ENCODE measurements at places on chromosomes 4 and X. TPM values are rescaled to one million over a fixed set of nuclear protein-coding genes. Genes with fewer than 3 reads are reported as not detected.

GRCh38 chrX:69987691-69988090 lies 62.0 kb downstream of the AWAT2 start:
- no peak overlapping the region for H3K27ac ChIP-seq
- no peak overlapping the region for H3K4me3 ChIP-seq
- H3K4me1 ChIP-seq = no peaks in the 10 kb centered on the region
- DNase-seq = peak; percentile 78
- H3K27me3 ChIP-seq = no peaks in the 10 kb centered on the region
- H3K36me3 ChIP-seq = no peaks in the 10 kb centered on the region

DNA sequence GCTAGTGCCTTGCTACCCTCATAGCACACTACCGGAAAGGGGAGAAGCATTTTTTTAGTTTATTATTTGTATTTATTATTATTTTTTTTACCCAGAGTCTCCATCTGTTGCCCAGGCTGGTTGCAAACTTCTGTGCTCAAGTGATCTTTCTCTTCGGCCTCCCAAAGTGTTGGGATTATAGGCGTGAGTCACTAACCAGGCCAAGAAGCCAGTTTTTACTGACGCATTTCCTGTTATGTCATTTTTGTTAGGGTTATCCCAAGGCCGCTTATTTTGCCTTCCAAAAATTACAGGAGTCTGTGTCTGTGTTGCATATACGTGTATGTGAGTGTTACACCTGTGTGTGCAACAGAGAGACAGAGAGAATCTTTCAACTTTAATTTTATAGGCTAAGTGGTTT lies 404.5 kb downstream of the GBA3 start:
- H3K4me3 ChIP-seq = no peak overlapping the region
- H3K27ac ChIP-seq = no peak overlapping the region
- no peak for DNase-seq
- H3K27me3 ChIP-seq = no peaks in the 10 kb centered on the region
- H3K4me1 ChIP-seq = no peaks in the 10 kb centered on the region

- no peak overlapping the region for H3K27ac ChIP-seq
- H3K4me1 ChIP-seq = no peaks in the 10 kb centered on the region
- no peak for DNase-seq
- no peaks in the 10 kb centered on the region for H3K27me3 ChIP-seq
- no peak overlapping the region for H3K4me3 ChIP-seq
Observed at GRCh38 chr4:48329976-48330375, 11.4 kb upstream of the SLAIN2 start.

- H3K4me3 ChIP-seq = no peak overlapping the region
- H3K4me1 ChIP-seq = no peaks in the 10 kb centered on the region
- H3K36me3 ChIP-seq = no peaks in the 10 kb centered on the region
- H3K27me3 ChIP-seq = no peaks in the 10 kb centered on the region
- no peak for DNase-seq
Observed at GRCh38 chr4:77151241-77151640, 5.8 kb upstream of the CCNG2 start.

- H3K36me3 ChIP-seq = no peaks in the 10 kb centered on the region
- H3K27me3 ChIP-seq = peaks cover 40% of the 10 kb centered on the region
- H3K4me1 ChIP-seq = peaks cover 6% of the 10 kb centered on the region
Observed at GRCh38 chr4:112379306-112379705, 82.1 kb downstream of the ALPK1 start.

DNA sequence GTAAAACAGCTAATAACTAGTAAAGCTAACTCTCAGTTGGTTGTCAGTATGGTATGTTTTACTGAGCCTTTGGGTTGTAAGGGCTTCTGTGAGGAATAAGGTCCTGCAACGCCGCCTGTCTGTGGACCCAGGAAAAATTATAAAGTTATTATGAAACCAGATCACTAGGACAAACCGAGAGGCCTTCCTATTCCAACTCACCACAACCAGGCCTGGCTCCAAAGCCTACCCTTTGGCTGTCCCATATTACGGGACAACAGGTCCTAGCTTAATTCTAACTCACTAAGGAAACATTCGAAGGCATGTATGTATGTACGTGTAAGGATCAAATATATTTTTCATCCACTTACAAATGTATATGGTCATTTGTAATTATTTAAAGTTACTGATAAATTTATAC lies 1.4 kb downstream of the ANKRD17 start:
- peaks cover 7% of the 10 kb centered on the region for H3K4me1 ChIP-seq
- peak overlapping the region; percentile 99 for H3K27ac ChIP-seq
- H3K36me3 ChIP-seq = no peaks in the 10 kb centered on the region
- H3K27me3 ChIP-seq = no peaks in the 10 kb centered on the region

- no peak overlapping the region for H3K4me3 ChIP-seq
- no peaks in the 10 kb centered on the region for H3K4me1 ChIP-seq
- H3K27me3 ChIP-seq = no peaks in the 10 kb centered on the region
- DNase-seq = no peak
Observed at GRCh38 chrX:139881130-139881529, 51.7 kb downstream of the ATP11C start.

GRCh38 chr4:41391271-41391670 lies 134.5 kb downstream of the UCHL1 start:
- DNase-seq = no peak
- H3K27ac ChIP-seq = no peak overlapping the region
- no peaks in the 10 kb centered on the region for H3K4me1 ChIP-seq
- H3K4me3 ChIP-seq = no peak overlapping the region

DNA sequence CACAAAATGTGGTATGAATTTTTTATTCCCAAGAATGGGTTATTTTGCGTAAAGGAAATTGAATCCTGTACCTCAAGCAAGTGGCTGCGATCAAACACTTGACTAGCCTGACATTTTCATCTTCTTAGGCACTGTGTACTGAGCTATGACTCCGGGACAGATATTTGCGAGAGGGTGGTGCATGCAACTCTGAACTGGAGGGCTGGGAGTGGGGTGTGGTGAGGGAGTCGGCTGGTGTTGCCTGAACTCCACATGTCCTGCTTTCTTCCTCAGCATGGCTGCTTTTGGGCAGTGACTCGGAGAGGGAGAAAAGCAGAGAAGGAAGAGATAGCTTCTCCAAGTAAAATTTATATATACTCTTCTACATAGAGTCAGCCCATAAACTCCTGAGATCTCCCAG lies 68.5 kb upstream of the GATB start:
- no peak overlapping the region for H3K4me3 ChIP-seq
- no peaks in the 10 kb centered on the region for H3K4me1 ChIP-seq
- no peak overlapping the region for H3K27ac ChIP-seq
- DNase-seq = no peak
- no peaks in the 10 kb centered on the region for H3K27me3 ChIP-seq
- no peaks in the 10 kb centered on the region for H3K36me3 ChIP-seq

GRCh38 chr4:1714303-1715001 lies 2.3 kb upstream of the SLBP start:
- no peak overlapping the region for H3K4me3 ChIP-seq
- H3K36me3 ChIP-seq = peaks cover 43% of the 10 kb centered on the region
- no peak for DNase-seq
- no peak overlapping the region for H3K27ac ChIP-seq
- no peaks in the 10 kb centered on the region for H3K27me3 ChIP-seq

GRCh38 chr4:126223784-126224407 lies 909.1 kb downstream of the FAT4 start:
- H3K27me3 ChIP-seq = no peaks in the 10 kb centered on the region
- no peaks in the 10 kb centered on the region for H3K4me1 ChIP-seq

DNA sequence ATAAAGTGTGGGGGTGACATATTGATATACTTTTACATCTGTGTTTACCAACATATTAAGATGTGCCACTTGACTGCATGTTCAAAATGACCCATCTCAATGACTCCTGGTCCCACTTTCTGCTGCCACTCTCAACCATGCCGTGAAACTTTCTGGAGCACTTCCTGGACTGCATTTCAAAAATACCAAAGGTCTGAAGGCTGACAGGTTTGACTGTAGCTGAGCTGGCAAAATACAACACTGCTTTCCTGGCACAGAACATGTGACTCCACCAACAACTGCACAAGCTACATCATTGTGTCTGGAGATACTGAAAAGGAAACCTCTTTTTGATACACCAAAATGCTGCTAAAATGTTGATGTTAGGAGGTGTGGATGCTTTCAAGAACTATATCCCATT lies 184.8 kb downstream of the UNC5C start:
- DNase-seq = no peak
- H3K27ac ChIP-seq = no peak overlapping the region
- H3K4me1 ChIP-seq = no peaks in the 10 kb centered on the region
- H3K4me3 ChIP-seq = no peak overlapping the region

- peaks cover 2% of the 10 kb centered on the region for H3K27me3 ChIP-seq
- no peak overlapping the region for H3K27ac ChIP-seq
- H3K36me3 ChIP-seq = no peaks in the 10 kb centered on the region
- H3K4me3 ChIP-seq = no peak overlapping the region
- no peak for DNase-seq
- H3K4me1 ChIP-seq = no peaks in the 10 kb centered on the region
Observed at GRCh38 chrX:23312136-23312535, 22.5 kb upstream of the PTCHD1 start.

GRCh38 chr4:147678796-147679549 lies 5.0 kb downstream of the PRMT9 start:
- H3K4me1 ChIP-seq = peaks cover 3% of the 10 kb centered on the region
- peaks cover 8% of the 10 kb centered on the region for H3K36me3 ChIP-seq
- no peak overlapping the region for H3K4me3 ChIP-seq
- no peak for DNase-seq

- H3K27me3 ChIP-seq = no peaks in the 10 kb centered on the region
- H3K4me1 ChIP-seq = peaks cover 6% of the 10 kb centered on the region
- no peak overlapping the region for H3K4me3 ChIP-seq
- H3K27ac ChIP-seq = no peak overlapping the region
Observed at GRCh38 chr4:54322818-54323417, 93.8 kb downstream of the PDGFRA start.

- H3K27ac ChIP-seq = no peak overlapping the region
- no peak for DNase-seq
- H3K36me3 ChIP-seq = peaks cover 10% of the 10 kb centered on the region
- H3K27me3 ChIP-seq = no peaks in the 10 kb centered on the region
Observed at GRCh38 chr4:40934676-40935075, 184.9 kb downstream of the NSUN7 start.

DNA sequence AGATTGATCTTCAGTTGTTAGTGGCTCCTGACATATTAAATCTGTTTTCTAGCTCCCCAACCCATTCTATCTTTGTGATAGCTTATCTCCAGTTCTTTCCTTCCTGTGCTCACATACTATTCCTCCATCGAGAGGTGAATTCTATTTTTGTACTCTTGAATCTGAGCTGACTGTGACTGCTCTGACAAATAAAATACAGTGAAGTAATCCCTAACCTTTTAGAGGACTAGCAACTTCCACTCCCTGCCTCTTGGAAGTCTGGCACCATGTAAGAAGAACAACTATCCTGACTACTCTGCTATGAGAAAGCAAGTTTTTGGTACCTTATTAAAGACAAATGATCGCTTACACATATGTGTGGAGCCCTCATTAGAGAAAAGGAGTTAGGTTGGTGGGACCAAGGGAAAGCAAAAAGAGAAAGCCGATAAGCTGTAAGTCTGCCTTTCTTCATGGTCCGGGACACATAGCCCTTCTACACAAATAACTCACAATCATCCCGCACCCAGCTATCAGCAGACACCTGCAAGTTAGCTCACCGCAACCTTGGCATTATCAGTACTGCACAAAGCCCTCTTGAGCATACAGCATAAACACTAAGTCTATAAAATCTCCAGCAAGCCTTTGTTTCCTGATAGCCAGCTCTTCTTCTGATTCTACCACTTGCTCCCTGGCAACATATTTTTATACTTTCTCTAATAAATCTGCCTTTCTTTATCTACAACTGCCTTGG lies 13.5 kb upstream of the PPM1K start:
- no peak overlapping the region for H3K4me3 ChIP-seq
- H3K27ac ChIP-seq = no peak overlapping the region
- H3K4me1 ChIP-seq = no peaks in the 10 kb centered on the region

DNA sequence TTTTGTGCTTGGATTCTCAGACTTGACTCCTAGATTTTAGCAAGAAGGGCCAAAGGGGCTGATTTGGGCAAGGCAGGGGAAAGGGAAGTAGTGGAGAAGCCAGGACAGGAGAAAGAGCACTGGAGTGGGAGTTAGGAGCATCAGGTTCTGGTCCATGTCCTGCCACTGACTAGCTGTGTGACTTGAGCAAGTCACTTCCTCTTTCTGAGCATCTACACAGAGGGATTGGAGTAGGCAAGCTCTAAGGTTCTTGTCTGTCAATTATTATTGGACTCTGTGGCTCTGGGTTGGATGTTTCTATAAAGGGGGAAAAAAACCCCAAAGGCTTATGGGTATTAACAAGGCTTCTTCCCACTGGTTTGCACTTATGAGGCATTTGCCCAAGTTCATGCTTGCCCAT lies 24.4 kb downstream of the PLAC1 start:
- H3K4me1 ChIP-seq = no peaks in the 10 kb centered on the region
- no peaks in the 10 kb centered on the region for H3K36me3 ChIP-seq
- no peak overlapping the region for H3K4me3 ChIP-seq
- no peak overlapping the region for H3K27ac ChIP-seq

DNA sequence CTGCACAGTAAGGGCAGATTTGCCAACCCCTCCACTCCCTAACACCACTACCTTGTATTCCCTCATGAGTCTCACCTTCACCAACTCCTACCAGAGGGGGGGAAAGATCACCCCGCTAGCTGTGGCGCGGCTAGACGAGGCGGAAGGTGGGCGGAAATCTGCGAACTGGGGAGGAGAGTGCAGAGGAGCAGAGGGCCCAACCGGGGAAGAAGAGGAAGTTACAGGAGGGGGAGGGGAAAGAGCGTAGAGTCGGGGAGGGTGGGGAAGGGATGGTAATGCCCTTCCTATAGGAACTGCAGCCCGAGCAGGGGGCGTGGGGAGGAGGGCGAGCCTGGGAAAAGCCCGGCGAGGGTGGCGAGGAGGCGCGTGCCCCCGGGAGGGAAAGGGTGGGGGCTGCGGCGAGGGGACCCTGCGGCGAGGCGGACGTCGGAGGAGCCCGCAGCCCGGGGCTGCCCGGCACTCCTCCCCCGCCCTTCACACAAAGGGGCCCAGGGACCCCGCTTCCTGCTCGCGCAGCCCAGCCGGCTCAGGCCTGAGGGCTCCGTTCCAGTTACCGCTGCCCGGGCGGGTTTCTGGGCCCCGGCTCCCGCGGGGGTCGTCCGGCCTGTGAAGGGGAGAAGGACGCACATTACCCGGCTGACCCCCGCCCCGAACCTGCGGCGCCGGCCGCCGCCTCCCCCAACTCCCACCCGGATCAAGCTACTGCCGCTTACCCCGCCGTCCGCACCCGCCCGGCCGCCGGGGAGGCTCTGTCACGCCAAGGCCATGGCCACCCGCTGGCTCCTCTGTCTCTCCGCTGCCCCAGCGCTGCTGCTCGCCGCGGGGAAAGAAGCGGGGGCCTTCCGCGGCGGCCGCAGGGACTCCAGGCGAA lies 1.8 kb downstream of the RAP2C start:
- H3K36me3 ChIP-seq = no peaks in the 10 kb centered on the region
- peak overlapping the region; percentile 59 for H3K4me3 ChIP-seq
- peak overlapping the region; percentile 75 for H3K27ac ChIP-seq

Gene BEND2
- 0.10 TPM for total RNA-seq

Gene CLDN34
- total RNA-seq = 0.30 TPM

Gene CDKL5
- total RNA-seq = 15.3 TPM

Gene DUSP21
- not detected for total RNA-seq

Gene AADAT
- 10.2 TPM for total RNA-seq

Gene MAMLD1
- 9.3 TPM for total RNA-seq
